ENCODE measurements at places on chromosomes 16 and 17. TPM values are rescaled to one million over a fixed set of nuclear protein-coding genes. Genes with fewer than 3 reads are reported as not detected.

GRCh38 chr17:73324160-73324475 is 12.3 kb upstream of the CDC42EP4 start:
- H3K4me1 ChIP-seq = no peaks in the 10 kb centered on the region
- H3K36me3 ChIP-seq = no peaks in the 10 kb centered on the region

DNA sequence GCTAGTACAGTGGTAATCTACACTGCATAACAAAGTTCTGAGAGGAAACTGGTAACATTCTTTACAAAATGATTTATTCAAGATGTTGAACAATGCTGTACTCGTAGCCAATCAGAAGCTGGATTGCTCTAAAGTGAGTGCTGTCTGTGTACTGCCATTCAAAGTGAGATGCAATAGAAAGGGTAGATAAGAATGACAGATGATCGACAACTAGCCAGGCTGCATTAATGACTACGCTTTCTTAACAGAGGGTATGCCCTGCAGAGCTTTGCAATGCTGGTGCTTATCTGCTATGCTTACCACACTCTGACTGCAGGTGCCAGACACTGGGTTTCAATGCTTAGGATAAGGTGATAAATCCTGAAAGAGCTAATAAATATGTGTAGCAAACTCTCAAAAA is 46.1 kb upstream of the SLC25A19 start:
- DNase-seq = no peak
- peaks cover 6% of the 10 kb centered on the region for H3K4me1 ChIP-seq
- H3K4me3 ChIP-seq = no peak overlapping the region
- H3K27ac ChIP-seq = no peak overlapping the region
- no peaks in the 10 kb centered on the region for H3K36me3 ChIP-seq
- H3K27me3 ChIP-seq = no peaks in the 10 kb centered on the region

DNA sequence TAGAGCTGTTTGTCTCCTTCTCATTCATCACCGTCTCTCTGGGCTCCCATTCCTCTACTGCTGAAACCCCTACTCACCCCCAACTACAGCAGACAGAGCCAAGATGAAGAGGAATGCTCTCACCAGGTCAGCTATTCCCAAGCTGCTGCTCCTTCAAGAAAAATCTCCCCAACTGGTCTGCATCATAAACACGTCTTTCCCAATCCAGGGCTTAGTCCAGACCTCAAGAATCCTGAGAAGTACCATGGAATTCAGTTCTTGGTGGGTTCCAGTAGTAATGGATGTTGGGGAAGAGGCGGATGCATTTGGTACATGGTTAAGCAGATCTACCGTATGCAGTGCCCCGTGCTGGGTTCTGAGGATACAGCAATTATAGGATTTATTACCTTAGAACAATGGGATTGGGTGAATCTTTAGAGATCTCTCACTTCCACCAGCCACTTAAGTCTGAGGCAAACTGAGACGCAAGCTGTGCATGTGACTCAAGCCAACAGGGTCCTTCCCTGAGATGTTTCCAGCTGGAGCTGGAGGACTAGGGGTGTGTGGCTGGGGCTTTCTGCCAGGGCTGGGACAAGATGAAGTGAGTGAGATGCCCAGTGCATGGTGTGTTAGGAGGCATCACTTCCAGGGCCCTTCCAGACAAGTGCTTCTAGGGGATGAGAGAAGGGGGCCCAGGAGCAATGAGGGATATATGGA is 232.7 kb upstream of the CDH5 start:
- H3K4me1 ChIP-seq = peaks cover 6% of the 10 kb centered on the region
- DNase-seq = peak; percentile 69
- H3K36me3 ChIP-seq = no peaks in the 10 kb centered on the region
- no peak overlapping the region for H3K4me3 ChIP-seq

The CES1 gene
- 625 TPM for total RNA-seq

DNA sequence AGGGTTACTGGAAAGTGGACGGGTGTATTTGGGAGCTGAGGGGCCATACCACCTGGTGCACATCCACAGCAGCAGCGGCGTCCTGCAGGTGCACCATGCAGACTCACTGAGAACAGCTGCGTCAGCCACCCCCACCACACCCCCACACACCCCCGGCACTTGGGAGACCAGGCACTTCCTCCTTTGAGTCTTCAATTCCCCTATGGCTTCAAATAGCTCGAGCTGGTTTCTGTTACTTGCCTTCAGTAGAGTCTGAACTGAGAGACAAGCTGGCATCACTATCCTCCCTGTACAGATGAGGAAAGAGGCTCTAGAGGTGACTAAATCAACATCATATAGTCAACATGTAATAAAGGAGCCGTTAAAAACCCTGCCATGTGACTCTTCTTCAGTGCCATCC is 15.4 kb downstream of the CUEDC1 start:
- H3K4me3 ChIP-seq = no peak overlapping the region
- H3K27me3 ChIP-seq = no peaks in the 10 kb centered on the region
- peak overlapping the region; percentile 37 for H3K27ac ChIP-seq
- H3K36me3 ChIP-seq = no peaks in the 10 kb centered on the region

The CORO1A gene
- 7.0 TPM for total RNA-seq

The CRLF3 gene
- 17.9 TPM for total RNA-seq

The PDILT gene
- not detected for total RNA-seq

- H3K27ac ChIP-seq = no peak overlapping the region
- H3K36me3 ChIP-seq = no peaks in the 10 kb centered on the region
- no peak overlapping the region for H3K4me3 ChIP-seq
- DNase-seq = no peak
- no peaks in the 10 kb centered on the region for H3K27me3 ChIP-seq
- H3K4me1 ChIP-seq = no peaks in the 10 kb centered on the region
These were observed 26.3 kb upstream of the ATP2A3 start for GRCh38 chr17:3990386-3991127.

DNA sequence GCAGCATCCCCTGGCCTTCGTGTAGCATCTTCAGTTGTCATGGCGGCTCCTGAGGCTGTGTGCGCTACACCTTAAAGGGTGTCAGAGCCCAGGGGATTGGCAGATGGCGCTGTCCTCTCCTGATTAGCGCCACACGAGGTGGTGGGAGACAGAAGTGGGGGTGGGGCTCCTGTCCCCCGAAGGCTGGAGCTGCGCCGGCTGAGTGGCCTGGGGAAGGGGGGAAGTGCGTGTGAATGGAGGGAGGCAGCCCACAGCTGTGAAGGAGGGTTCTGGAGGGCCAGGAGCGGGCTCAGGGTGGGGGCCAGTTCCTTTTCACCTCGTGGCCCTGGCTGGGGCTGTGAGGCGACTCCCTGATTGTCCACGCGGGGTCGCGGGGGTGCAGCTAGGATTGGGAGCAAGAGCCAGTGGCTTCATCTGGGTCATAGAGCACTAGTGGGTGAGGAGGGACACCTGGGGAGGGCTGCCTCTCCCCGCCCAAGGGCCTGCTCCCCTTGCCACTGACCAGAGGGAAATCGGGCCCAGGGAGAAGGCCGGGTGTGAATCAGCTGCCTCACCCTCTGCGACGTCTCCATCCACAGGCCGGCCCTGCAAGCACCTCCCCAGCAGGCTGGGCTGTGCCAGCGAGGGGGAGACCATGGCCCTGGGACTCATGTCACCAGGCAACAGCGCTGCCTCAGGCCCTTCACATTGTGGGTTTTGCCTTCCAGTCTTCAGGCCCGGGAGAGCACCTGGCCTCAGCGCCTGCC is 14.1 kb downstream of the BAHCC1 start:
- H3K27ac ChIP-seq = peak overlapping the region; percentile 83
- H3K27me3 ChIP-seq = no peaks in the 10 kb centered on the region
- DNase-seq = no peak
- H3K4me1 ChIP-seq = peaks cover 81% of the 10 kb centered on the region

GRCh38 chr17:57866319-57866718 is 16.5 kb upstream of the MRPS23 start:
- peaks cover 14% of the 10 kb centered on the region for H3K36me3 ChIP-seq
- no peak overlapping the region for H3K27ac ChIP-seq
- peaks cover 7% of the 10 kb centered on the region for H3K4me1 ChIP-seq
- no peak overlapping the region for H3K4me3 ChIP-seq

DNA sequence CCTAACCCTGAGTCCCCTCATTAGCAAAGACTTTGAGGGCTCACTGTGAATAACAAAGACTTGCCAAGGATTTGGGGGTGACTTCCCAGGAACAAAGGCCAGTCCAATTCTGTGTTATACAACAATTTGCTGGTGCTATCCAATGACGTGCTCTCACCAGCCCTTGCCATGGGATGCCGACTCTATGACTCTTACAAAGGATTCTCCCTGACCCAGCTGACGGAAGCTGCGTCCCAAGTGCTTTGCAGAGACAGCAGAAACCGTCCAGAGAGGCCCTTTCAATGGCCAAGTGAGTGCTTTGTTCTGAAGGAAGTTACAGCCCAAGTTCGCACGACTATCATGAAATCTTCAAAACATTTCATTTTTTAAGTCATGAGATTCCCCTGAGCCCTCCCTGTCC is 345.3 kb upstream of the TNRC6C start:
- H3K27ac ChIP-seq = no peak overlapping the region
- peaks cover 8% of the 10 kb centered on the region for H3K27me3 ChIP-seq
- no peaks in the 10 kb centered on the region for H3K36me3 ChIP-seq
- no peaks in the 10 kb centered on the region for H3K4me1 ChIP-seq
- no peak overlapping the region for H3K4me3 ChIP-seq

Data from A673 (cell line).